NCI-H1436 treated with DMSO at 0.1 percent for 48 hours (cell line): ENCODE measurements at places on chromosomes 1 and 21.

DNA sequence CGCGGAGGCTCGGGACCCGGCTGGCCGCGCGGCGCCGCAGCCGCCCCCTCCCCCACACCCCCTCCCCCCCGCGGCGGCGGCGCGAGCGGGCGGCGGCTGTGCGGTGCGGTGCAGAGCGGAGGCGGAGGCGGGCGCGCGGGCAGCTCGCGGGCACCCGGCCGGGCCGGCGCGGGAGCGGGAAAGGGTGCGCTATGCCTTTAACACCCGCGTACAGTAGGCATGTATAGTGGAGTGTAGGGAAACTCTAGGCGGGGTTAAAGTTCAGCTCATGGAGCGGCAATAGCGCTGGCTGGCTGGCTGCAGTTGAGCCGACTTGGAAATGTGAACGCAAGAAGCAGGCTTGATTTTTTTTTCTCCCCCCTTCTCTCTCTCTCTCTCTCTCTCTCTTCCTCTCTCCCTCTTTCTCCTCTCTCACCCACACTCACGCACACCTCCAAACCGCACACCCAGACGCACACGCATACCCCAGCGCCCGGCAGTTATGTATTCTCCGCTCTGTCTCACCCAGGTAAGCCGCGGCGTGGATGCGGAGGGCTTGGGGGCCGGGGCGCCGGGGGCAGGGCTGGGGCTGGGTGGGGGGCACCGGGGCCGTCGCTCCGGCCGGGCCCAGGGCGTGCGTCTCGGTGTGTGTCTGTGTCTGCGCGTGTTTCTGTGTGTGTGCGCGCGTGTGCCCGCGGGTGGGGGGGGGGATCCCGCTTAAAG is at the start of gene NFIA:
NFIA (plus strand) TSS at position 251 of the 702 bp plus-strand sequence.
- DNase-seq = no peak

GRCh38 chr1:36087233-36088123 is 1.2 kb upstream of the ADPRS start:
- no peak for DNase-seq

DNA sequence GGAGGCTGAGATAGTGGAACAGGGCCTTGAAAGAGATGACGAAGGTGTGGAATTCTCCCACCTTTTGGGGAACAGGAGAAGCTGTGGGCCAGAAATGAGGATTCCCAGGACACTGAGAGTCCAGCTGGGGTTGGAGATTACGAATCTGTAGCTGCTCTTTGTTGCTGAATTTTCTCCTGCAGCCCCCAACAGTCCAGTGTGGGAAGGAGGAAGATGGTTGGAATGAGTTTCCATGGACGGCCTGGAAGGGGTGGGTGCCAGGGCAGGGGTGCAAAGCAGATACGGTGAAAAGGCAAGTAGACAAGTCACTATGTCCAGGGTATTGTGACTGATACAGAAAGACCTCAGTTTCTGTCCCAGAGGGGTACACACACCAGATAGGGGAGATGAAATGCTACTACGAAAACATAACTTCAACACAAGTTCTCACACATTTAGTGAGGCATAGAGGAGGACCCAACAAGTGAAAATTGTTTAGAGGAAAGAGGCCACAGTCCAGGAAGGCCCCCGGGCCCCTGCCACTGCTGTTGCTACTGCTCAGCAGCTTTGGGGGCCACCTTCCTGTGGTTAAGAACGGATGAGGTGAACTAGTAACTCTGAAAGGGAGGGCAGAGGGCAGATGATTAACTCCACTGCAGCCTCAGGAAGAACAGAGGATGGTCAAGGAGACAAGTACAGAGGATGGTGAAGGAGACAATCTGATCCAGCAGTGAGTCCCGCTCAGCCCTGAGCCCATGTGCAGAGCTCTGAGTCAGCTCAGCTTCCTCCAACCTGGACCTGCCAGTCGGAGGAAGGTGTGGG is 7.3 kb downstream of the CD244 start:
- DNase-seq = no peak

DNA sequence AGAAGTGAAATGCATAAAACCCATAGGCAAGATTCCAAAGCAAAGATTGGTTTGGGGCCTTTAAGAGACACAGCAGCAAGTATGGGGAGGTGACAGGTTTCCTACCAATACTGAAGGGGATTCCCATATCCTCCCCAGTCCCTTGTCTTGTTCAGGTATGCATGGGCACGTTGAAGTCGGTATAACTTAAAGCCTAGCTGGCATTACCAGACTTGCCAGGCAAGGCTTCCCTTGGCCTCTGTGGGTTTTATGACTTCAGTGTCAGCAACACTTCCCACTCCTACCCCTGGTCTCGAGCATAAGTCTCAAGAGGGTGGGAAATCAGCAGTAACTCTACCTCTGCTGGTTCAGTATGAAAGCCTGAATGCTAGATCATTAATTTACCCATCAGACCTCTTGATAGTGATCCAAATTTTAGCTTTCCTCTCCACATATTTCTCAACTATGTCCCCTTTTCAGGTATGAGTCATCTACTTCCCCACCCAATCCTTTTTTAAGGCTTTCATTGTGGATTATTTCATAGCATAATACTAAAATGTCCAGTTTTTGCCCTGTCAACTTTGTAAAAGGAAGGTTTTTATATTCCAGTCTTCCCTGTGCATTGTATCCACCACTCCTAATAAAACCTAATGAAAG is 6.8 kb downstream of the CYP4X1 start:
- DNase-seq = no peak

- no peak for DNase-seq
These were observed at the start of gene PRDM2 for GRCh38 chr1:13699936-13700520. TSS of gene PRDM2 (plus strand) at chr1:13700188. CDS start at chr1:13715606, 15,418 bp downstream.

- no peak for DNase-seq
These were observed 132.5 kb upstream of the CACHD1 start for GRCh38 chr1:64337475-64337874.

DNA sequence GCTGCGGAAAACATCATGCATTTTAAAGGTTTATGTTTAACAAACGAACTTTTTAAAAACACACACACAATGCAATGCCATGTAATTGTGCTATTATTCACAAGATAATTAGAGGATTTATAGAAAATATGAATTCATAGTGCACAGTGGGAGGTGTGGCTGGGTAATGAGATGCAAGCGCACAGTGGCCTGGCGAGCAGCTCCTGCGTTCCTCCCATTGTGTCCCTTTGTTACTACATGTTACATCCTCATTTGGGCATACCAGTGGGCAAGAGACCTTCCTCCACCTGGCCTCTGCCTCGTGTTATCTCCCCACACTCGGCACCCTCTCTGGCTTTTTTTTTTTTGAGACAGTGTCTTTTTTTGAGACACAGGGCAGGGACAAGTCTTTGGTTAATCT is 30.0 kb upstream of the TENT5B start:
- DNase-seq = no peak

GRCh38 chr1:75328691-75329090 is 194.5 kb downstream of the LHX8 start:
- no peak for DNase-seq
